ENCODE measurements at places on chromosomes 13 and 19.

DNA sequence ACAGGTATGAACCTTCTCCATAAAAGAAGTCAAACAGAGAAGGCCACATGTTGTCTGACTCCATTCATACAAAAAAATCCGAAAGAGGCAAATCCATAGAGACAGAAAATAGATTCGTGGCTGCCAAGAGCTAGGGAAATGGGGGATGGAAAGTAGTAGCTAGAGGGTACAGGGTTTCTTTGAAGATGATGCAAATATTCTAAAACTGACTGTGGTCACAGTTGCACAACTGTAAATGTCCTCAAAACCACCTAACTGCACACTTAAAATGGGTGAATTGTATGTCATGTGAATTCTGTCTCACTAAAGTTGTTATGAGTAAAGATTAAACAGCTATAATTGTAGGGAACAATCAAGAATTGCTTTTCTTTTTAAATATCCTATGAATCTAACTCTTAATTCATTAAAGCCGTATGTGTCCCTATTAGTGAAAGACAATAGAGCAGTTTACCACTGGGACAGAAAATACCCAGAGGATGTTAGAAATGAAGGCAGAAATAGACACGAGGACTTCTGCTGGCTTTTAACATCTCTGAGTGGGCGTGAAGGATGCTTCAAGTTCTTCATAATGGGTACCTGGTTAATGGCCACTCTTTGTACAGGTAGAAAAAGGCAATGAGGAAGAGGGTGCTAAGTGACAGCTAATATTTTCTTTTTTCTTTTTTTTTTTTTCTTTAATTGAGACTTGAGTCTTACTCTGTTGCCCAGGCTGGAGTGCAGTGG, 21.2 kb downstream of the INSR start:
- no peak for DNase-seq

- no peak for DNase-seq
These were observed 570.3 kb downstream of the PCDH9 start for GRCh38 chr13:66659701-66660467.

DNA sequence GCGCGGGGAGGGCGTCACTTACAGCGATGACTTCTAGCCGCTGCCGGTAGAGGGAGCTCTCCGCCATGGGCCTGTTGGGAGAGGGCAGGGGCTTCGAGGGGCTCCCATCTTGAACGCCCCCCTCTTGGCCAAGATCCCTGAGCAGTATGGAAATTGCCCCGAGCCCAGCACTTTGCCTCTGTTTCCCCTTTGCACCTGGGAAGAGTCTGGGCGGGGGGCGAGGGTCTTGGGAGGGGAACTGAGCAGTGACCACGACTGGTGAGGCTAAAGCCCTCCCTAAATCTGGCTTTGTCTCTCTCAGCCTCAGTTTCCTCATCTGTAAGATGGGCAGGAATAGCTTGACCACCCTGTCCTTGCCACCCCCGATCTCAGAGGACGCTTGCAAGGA, 2.8 kb downstream of the PALM3 start:
- DNase-seq, result no peak

GRCh38 chr19:48398375-48399235, 5.1 kb downstream of the GRIN2D start:
- peak; percentile 46 for DNase-seq

DNA sequence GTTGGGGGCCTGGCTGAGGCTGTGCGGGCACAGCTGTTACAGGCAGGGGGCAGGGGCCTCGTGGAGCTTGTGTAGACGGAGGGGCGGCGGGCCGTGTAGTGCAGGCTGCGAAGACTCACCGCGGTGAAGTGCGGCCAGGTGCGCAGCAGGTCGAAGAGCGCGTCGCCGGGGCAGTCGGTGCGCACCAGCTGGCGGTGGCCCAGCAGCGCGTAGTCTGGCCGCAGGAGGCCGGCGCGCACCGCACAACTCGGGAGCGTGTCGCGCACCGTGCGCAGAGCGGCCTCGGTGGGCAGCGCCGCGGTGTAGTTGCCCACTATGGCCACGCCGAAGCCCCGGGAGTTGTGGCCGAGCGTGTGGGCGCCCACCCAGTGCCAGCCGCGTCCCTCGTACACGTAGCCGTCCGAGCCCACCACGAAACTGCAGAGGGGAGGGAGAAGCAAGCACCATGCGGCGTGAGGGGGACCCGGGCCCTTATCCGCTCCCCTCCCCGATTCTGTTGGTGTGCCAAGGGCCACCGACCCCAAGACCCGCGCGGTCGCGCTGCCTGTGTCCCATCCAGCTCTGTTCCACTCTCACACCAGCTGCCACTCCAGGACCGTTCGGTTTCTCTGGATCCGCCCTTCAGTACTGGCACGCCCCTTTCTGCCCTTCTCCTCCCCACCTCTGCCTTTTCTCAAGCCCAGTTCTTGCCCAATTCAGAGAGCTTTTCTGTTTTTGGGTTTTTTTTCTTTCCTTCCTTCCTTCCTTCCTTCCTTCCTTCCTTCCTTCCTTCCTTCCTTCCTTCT, 5.4 kb upstream of the RASAL3 start:
- DNase-seq, result no peak

DNA sequence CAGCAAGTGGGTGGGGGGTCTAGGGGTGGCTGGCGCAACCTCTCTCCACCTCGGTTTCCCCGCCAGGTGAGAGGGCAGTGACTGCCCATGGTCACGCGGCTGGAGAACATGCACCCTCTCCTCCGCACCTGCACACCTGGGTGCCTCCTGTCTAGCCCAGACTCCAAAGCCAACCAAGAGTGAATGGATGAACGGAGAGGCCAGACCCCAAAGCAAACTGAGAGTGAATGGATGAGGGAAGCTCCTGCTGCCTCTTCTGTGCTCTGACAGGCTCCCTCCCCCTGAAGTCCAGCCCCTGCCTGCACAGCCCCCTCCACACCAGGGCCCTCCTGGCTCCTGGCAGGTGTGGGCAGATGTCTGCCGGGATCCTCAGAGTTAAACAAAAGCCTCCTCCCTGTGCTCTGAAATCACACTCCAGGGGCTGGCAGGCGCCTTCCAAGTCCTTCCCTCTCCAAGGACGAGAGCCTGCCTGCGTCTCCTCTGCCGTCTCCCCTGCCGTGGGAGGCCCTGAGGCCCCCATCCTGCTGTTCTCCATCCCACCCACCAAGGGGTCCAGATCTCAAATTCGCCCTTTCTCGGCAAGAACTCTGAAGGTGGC, 2.2 kb downstream of the SBNO2 start:
- no peak for DNase-seq

DNA sequence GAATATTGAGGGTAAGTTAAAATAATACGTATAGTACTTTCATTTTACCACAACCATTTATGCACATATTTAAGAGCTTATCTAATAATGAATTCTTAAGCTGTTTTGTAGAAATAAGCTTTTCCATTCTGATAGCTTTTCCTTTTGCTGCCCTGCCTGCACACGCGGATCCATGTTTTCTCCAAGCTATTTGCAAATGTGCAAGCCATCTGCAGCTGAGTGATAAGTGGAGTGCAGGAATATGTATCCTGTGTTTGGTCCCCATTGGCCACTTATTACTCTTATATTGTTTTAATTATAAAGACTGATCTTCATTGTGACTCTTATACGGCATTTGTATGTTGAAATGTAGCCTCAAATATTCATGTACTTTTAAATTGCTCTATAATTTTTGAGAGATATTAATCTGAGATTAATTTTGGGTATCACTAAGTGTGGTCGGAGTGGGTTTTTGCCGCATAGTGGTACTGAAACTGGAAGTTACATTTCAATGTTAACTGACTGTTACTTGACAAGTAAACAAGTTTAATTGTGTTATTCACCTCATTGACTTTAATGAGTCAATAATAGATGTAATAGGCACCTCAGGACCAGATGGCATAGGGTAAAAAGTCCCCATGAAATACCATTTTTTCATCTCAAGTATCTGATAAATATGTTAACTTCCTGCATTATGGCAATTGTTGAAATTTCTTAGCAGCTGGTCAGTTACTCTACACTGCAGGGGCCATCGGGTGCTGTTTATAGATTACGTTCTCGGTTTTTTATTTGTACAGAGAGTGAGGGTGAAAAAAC, 1567.4 kb downstream of the EFNB2 start:
- no peak for DNase-seq

DNA sequence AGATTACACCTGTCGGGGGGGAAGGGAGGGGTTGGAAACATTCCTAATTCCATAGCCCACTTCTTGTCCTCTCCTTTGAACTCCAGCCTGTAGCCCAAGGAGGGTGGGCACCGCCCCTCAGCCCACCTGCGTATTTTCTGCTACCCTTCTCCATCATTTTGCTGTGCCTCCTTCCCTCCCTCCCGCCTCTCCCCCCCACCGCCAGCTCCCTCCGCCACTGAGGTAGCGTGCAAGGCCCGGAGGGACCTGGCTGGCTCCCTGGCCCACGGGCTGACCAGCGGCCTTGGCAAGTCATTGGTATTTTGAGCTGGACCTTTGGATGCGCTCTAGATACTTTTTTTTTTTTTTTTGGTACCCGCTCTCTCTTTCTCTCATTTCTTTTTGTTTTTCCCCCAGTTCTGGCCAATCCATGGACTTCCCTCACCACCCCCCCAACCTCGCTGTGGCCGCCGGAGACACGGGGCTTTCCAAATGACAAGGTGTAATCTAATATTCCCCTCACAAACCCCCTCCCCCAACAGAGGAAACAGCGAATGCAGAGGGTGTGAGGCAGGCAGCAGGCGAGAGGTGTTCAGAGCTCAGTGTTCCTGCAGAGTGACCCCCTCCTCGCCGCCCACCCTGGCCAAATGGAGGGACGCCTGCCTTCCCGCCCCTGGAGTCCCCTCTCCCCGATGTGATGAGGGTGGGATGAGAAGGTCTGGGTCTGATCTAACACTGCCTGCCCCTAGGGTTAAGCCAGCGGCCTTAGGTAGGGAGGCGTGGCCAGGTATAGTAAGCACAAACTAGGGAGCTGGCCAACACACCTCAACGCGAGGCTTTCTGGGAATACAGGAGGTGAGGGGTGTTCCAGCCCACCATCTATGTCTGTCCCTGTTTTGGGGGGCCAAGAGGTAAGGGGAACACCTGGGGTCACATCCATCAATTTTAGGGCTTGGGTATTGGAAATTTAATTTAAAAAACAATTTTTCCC, 89.2 kb downstream of the PTPRS start:
- DNase-seq, result peak; percentile 45

DNA sequence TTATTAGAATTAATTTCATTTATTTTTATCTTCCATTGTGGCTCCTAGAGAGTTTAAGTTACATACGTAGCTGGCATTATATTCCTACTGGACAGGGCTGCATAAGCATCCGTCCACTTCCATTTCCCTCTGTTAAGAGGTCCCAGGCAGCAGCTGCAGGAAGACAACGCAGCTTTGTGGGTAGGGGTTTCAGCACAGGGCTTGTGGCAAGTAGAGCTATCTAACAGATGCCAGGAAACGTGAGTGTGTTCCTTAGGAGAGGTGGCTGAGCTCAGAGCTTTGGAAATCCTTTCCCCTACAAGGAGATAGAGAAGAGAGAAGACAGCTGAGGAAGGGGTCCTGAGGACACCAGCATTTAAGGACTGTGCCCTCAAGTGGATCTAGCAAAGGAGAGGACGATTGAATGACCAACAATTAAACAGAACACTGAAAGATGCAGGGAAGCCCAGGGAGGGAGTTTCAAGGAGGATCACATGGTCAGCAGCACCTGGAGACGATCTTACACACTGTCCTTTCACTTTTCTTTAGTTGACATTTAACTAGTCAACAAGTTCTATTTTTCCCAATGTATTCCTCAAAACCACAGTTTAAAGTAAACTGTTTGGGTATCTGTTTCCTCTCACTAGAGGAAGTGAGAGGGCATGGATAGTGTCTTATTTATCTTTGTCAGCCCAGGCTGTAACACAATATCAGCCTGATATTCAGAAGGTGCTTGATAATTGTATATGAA, 2.3 kb upstream of the N4BP2L1 start:
- DNase-seq, result no peak

DNA sequence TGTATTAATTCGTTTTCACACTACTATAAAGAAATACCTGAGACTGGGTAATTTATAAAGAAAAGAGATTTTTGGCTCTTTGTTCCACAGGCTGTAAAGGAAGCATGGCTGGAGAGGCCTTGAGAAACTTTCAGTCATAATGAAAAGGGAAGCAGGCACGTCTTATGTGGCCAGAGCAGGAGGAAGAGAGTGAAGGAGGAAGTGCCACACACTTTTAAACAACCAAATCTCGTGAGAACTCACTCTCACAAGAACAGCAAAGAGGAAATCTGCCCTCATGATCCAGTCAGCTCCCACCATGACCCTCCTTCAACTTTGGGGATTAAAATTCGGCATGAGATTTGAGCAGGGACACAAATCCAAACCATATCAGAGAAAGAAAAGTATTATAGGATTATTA, 1255.9 kb upstream of the MIR17HG start:
- no peak for DNase-seq

DNA sequence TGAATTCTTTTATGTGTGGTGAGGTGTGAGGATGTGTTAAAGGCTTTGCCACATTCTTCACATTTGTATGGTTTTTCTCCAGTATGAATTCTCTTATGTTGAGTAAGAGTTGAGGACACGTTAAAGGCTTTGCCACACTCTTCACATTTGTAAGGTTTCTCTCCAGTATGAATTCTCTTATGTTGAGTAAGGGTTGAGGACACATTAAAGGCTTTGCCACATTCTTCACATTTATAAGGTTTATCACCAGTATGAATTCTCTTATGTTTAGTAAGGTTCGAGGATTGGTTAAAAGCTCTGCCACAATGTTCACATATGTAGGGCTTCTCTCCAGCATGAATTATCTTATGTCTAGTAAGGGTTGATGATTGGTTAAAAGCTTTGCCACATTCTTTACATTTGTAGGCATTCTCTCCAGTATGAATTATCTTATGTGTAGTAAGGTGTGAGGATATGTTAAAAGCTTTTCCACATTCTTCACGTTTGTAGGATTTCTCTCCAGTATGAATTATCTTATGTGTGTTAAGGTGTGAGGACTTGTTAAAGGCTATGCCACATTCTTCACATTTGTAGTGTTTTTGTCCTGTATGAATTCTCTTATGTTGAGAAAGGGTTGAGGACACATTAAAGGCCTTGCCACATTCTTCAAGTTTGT, 27.1 kb downstream of the ZNF724 start:
- DNase-seq, result no peak

DNA sequence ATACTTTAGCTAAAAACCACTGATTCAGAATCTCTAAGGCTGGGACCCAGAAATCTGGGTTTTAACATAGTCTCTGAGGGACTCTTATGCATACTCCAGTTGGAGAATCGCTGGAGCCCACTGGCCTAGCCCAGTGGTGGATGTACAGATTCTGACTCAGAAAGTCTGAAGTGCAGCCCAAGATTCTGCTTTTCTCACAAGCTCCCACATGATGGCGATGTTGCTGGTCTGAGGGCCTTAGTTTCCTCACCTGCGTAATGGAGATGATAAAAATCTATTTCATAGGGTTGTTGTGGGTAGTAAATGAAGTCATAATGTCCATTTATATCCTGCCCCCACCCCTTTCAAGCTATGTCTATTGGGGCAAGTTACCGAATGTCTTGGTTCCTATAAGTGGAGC, 7.7 kb upstream of the CDADC1 start:
- no peak for DNase-seq

GRCh38 chr19:8640402-8641004, 10.1 kb downstream of the NFILZ start:
- no peak for DNase-seq

- no peak for DNase-seq
These were observed 714 bp downstream of the PLPP2 start for GRCh38 chr19:290372-291005.

GRCh38 chr13:24221007-24221406, 60.5 kb downstream of the SPATA13 start:
- DNase-seq, result no peak

Data from NCI-H1092 treated with DMSO at 0.1 percent for 48 hours (cell line).